ENCODE measurements at places on chromosomes 12 and 14.
A peak's percentile ranks its signal among the peaks of the same experiment; 100 is the strongest.

DNA sequence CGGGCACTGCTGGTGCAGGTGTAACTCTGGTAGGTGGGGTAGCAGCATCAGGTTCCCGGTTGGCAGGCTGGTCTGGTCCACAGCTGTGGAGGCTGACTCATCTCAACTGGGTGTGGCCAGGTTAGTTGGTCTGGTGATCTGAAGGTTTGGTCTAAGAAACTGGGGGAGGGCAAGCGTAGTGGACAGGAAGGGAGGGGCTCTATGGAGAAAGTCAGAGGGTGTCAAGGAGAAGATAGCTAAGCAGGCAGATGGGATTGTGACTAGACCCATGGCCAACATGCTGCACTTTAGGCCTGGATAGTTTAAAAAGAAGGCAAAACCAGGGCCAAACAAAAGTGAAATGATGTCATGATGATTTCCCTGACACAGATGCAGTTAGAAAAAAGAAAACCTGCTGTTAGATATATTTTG, 7.9 kb downstream of the TRIM9 start:
- no peaks in the 10 kb centered on the region for H3K36me3 ChIP-seq
- H3K4me1 ChIP-seq = 0 out of 2 replicates have a peak, but pooled peaks cover 2% of the 10 kb centered on the region
- H3K4me3 ChIP-seq = no peak overlapping the region
- no peak for DNase-seq
- no peaks in the 10 kb centered on the region for H3K27me3 ChIP-seq
- H3K27ac ChIP-seq = no peak overlapping the region

- H3K4me3 ChIP-seq = no peak overlapping the region
- H3K36me3 ChIP-seq = no peaks in the 10 kb centered on the region
- H3K4me1 ChIP-seq = no peaks in the 10 kb centered on the region
- no peak for DNase-seq
- no peaks in the 10 kb centered on the region for H3K27me3 ChIP-seq
- no peak overlapping the region for H3K27ac ChIP-seq
Measured at GRCh38 chr14:64801800-64802199, 77.9 kb downstream of the SPTB start.

GRCh38 chr14:24398653-24399446, at the start of gene NYNRIN:
Gene NYNRIN, plus strand, starts transcription at chr14:24399003. Its CDS starts 244 bp downstream, at chr14:24399247.
- DNase-seq = no peak
- no peak within 1 kb of the TSS for H3K27ac ChIP-seq
- peak within 1 kb of the TSS; percentile 54 for H3K4me3 ChIP-seq
- H3K27me3 ChIP-seq = no peaks in the 10 kb centered on the region
- no peaks in the 10 kb centered on the region for H3K36me3 ChIP-seq

- no peaks in the 10 kb centered on the region for H3K36me3 ChIP-seq
- no peak for DNase-seq
Measured at GRCh38 chr14:61470261-61470960, 149.0 kb downstream of the PRKCH start.

DNA sequence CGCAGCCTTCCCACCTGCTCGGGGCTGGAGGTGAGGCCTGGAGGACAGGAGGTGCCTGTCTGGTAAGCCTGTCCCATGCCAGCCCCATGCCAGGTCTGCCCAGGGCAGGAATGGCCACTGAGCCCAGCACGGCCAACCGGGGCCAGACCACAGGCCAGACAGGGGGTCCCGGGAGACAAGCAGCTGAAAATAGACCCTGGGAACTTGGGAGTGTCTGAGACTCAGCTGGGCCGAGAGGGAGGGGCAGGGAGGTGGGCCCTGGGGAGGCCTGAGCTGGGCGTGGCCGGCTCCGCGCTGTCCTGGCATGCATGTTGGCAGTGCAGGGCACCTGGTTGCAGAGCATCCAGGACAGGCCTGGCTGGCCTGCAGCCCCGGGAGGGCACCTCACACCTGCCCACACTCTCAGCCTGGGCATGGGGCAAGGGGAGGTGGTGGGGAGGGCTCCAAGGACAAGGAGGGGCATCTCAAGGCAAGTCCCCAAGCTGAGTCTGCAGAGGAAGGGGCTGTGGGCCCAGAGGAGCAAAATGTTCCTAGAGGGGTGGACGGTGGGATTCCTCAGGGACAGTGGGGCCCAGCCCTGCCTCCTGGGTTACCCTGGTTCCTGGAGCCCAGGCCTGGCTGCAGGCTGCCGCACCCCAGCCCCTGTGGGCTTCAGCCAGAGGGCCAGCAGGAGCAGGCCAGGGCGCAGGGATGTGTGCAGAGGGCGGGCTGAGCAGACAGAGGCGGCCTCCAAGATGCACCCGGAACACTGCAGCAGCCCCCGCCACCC, 3.2 kb upstream of the CRIP1 start:
- H3K4me1 ChIP-seq = peaks cover 13% of the 10 kb centered on the region
- peaks cover 21% of the 10 kb centered on the region for H3K27me3 ChIP-seq
- H3K27ac ChIP-seq = no peak overlapping the region

GRCh38 chr12:106600503-106600902, 17.7 kb downstream of the RFX4 start:
- H3K27me3 ChIP-seq = no peaks in the 10 kb centered on the region
- no peaks in the 10 kb centered on the region for H3K36me3 ChIP-seq
- H3K4me1 ChIP-seq = peaks cover 1% of the 10 kb centered on the region
- no peak for DNase-seq

DNA sequence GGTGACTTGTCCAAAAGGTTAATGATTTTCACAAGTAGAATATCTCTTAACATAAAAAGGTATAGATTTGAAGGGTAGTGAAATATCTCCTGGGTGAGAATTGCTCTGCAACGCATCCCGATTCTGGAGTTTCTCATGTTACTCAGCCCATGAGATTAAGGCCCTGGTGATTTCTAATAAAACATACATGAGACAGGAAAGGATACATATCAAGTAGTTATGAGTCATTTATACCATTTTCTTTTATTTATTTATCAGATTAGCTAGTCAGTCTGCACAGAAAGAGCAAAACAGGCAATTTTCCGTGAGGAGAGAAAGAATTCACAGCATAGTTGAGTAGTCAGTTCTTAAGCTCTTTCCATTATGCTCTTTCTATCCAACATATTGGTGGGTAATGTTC, 535.6 kb upstream of the ATP2B1 start:
- H3K27ac ChIP-seq = no peak overlapping the region
- DNase-seq = no peak
- no peaks in the 10 kb centered on the region for H3K27me3 ChIP-seq
- no peak overlapping the region for H3K4me3 ChIP-seq

DNA sequence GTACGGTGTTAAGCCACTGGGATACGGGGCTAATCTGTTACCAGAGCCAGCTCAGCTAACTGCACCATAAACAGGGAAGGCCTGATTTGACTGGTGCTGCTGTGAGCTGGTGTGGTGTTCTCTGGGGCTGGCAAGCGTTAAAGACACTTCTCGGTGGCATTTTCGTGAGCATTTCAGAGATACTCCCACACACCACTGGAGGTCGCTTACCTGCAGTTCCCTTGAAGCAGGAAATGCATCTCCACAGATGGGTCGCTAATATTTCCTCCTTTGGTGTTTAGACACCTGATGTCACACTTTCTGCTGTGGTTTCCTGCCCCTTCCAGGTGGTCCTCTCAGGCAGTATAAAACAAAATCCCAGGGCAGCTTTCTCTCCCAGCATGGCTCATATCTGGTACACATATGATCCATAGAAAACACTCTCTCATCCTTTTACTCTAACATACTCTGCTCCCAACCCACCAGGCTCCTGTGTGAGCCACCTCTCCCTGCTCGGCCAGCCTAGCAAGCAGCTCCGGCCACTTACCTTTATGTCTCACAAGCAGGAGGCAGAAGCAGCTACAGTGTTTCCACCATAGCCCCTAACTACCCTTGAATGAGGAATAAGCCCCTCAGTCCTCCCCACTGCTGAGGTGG, 129.9 kb upstream of the GRIN2B start:
- H3K4me3 ChIP-seq = no peak overlapping the region
- H3K36me3 ChIP-seq = no peaks in the 10 kb centered on the region
- H3K27me3 ChIP-seq = no peaks in the 10 kb centered on the region
- H3K4me1 ChIP-seq = peaks cover 1% of the 10 kb centered on the region
- no peak overlapping the region for H3K27ac ChIP-seq
- peak; percentile 31 for DNase-seq

GRCh38 chr14:35134329-35135123, 12.2 kb downstream of the PRORP start:
- H3K27ac ChIP-seq = no peak overlapping the region
- H3K4me3 ChIP-seq = no peak overlapping the region
- DNase-seq = no peak

DNA sequence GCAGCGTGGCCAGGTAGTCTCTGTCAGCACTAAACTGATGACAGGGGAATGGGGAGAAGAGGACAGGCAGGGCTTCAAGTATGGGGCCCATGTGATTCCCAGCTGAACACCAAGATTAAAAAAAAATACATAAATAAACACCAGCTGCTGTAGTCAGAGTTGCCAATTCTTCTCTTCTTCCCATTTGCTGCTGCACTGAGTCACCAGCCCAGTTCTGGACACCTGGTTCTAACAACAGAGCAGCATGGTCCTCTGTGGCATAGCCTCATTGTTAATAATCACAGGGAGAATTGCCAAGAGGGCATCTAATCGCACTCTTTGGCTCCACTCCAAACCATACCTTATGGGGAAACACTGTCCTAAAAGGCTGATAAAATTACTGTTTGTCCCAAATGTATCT, 15.1 kb downstream of the PPM1H start:
- no peak for DNase-seq
- no peak overlapping the region for H3K27ac ChIP-seq
- H3K4me1 ChIP-seq = peaks cover 5% of the 10 kb centered on the region
- H3K4me3 ChIP-seq = no peak overlapping the region

DNA sequence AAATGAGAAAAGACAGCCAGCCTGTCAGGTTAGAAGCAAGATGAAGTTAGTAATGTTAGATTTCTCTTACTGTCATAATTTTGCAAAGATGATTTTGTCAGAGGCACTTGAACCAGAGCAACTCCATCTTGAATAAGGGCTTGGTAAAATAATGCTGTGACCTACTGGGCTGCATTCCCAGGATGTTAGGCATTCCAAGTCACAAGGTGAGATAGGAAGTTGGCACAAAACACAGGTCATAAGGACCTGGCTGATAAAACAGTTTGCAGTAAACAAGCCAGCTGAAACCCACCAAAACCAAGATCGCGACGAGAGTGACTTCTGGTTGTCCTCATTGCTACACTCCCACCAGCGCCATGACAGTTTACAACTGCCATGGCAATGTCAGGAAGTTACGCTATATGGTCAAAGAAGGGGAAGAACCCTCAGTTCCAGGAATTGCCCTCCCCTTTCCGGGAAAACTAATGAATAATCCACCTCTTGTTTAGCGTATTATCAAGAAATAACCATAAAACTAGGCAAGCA, 1313.5 kb upstream of the TMEM132C start:
- no peak overlapping the region for H3K4me3 ChIP-seq
- no peak for DNase-seq
- no peaks in the 10 kb centered on the region for H3K36me3 ChIP-seq
- H3K4me1 ChIP-seq = no peaks in the 10 kb centered on the region
- H3K27ac ChIP-seq = no peak overlapping the region
- no peaks in the 10 kb centered on the region for H3K27me3 ChIP-seq

DNA sequence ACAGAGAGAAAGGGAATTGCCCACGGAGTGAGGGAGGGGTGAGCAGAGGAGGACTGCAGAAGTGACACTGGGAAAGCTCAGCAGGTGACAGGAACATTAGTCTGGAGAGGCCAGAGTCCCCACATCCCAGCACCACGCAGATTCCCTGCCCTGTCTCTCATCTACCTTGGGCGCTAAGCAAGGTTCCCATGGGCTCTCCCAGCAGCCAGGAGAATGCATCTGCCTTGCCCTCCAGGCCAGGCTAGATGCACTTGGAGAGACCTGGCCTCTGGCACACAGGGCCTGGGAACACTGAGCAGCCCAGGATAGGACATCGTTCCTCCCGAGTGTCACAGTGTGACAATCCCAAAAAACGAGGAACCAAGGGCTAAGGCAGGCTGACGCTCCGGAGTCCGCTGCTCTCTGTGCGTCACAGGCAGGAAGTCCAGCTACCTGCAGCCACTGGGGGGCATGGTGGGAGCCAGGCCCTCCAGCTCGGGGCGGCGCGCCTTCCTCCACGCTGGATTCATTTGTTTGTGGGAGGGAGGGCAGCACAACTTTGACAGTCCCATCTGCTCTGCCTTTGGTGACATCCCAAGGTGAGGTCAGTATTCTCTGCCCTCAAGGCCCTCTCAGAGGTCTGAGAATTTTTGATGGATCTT, 5.4 kb upstream of the NGB start:
- H3K27ac ChIP-seq = no peak overlapping the region
- DNase-seq = no peak

DNA sequence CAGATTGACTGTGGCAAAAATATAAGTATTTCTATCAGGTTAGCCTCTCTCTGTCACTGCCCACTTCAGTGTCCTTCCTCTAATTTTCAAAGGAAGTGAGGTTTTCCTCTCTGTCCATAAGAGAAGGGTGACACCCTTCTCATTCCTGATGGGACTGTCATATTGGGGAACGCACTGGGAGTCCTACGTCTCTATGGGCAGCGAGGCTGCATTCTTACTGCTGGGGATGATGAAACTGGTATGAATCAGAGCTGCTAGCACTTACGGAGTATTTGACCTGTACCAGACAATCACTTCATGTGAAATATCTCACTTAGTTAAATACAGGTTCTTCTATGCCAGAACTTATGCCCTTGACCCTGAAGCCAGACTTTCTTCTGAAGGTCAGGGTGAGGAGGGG, 436.3 kb downstream of the DPF3 start:
- no peak overlapping the region for H3K4me3 ChIP-seq
- no peak overlapping the region for H3K27ac ChIP-seq
- DNase-seq = no peak
- H3K4me1 ChIP-seq = no peaks in the 10 kb centered on the region
- no peaks in the 10 kb centered on the region for H3K27me3 ChIP-seq

DNA sequence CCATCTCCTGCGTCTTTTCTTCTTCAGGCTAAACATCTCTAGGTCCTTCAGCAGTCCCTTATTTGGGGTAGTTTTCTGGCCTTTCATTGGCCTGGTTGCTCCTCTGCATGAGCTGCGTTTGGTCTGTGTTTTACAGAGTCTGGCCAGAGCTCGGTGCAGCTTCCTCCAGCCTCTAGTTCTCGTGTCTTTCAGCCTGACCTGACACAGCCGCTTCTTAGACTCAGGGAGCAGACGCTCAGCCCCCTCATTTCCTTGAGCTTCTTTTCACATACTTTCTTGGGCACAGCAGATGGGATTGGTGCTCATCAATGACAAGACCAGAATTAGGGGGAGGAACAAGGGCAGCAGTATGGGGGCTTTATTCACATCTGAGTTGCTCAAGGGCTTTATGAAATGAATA, 13.6 kb upstream of the GSG1 start:
- peaks cover 2% of the 10 kb centered on the region for H3K4me1 ChIP-seq
- no peaks in the 10 kb centered on the region for H3K36me3 ChIP-seq
- no peak overlapping the region for H3K27ac ChIP-seq
- no peak for DNase-seq

All from iPS DF 6.9 (cell line).